HuH-7.5 (cell line): ENCODE measurements at places on chromosomes 1 and 21.

DNA sequence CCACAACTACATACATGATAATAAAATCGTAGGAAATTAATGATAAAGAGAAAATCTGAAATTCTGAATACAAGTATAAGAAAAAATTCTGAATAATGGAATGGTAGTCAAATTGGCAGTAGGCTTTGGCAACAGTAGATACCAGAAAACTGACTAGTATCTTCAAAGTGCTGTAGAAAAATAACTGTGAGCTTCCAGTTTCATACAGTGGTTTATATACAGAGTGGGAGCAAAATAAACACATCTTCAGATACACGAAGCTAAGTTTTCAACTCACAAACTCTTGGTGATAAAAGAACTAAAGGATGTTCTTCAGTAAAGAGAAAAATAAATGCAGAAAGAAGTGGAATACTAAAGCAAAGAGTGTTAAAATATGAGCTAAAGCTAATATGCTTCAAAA, 173.4 kb downstream of the PPP1R12B start:
- DNase-seq, result no peak

GRCh38 chr1:983798-984475, 2.0 kb upstream of the PERM1 start:
- peak; percentile 88 for DNase-seq

DNA sequence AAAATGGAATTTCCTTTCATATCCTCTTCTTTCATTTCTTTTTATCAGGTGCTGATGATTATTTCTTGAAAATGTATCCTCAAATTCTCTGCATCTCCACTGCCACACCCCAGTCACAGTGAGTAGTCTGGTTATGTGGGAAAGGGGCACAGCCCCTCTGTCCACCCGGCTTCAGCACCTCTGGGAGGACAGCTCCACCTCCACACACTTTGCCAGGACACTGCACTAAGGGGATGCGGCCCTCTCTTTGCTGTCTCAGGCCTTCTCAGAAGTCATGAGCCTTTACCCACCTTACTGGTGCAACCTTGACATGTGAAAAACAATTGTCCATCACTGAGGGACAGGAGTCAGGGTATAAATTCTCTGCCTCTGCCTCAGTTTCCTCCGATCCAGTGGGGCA, 433.1 kb downstream of the PCP4 start:
- DNase-seq, result no peak

- DNase-seq, result no peak
Observed at GRCh38 chr1:225462714-225463574, 35.1 kb upstream of the LBR start.

DNA sequence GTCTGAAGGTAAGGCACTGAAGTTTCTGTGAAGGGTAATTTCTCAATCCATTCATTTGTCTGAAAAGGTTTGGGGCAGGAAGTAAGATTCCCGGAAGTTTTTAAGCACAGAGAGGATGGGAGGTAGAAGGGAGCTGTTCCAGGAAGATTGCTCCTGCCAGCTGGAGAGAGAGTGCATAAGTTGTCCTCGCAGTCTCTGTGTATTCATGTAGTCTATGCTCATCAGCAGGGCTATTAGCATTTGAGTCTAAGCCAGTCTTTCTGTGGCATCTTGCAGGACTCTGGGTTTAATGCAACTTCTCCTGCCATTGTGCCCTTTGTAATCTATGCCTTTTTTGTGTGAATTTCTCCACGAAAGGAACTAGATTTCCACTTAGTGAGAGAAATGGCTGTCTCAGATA, 140.8 kb upstream of the FGGY start:
- DNase-seq, result no peak

GRCh38 chr1:226983992-226984364, 43.9 kb downstream of the COQ8A start:
- DNase-seq, result no peak

GRCh38 chr1:32725615-32725982, 23.0 kb upstream of the SYNC start:
- DNase-seq, result no peak

GRCh38 chr1:156926175-156926574, 5.7 kb downstream of the LRRC71 start:
- no peak for DNase-seq

DNA sequence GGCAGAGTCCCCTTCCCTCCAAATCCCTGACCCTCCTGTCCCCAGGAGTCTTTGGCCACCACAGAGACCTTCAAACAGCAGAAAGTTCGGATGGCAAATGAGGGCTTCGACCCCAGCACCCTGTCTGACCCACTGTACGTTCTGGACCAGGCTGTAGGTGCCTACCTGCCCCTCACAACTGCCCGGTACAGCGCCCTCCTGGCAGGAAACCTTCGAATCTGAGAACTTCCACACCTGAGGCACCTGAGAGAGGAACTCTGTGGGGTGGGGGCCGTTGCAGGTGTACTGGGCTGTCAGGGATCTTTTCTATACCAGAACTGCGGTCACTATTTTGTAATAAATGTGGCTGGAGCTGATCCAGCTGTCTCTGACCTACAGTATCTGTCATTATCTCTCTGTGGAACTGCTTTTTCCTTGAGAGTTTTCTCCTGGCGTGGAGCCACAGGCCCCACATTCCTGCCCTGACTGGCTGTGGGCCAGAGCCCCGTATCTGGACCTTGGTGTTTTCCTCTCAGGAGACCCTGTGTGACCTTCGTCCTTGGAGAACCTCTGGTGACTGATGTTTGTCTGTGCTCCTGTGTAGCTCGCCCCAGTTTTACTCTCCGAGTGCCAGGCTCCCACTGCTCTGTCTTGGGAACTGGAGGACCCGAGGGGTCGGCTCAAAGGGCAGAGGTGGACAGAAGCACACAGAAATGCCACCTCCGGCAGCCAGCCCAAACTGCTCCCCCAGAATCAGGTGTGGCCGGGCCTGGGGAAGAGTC, 4.8 kb downstream of the SLC27A3 start:
- no peak for DNase-seq

DNA sequence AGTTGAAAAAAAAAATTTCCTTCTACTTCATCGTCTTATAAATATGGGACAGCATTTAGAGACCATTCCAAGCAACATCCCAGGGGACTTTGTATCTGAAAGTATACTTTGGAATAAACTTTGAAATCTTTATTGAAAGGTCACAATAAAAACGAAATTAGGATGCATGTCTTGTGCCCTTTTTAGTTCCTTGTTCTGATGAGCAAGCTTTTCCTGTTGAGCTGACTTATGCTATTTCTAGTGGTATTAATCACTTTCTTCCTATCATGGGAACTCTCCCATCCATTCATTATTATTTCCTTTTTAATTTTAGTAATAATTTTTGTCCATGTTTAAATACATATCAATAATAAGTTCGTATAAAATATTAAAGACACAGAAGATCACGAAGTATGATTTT, 4.0 kb upstream of the GBP2 start:
- DNase-seq, result no peak

GRCh38 chr1:198201956-198202784, 45.4 kb downstream of the NEK7 start:
- DNase-seq, result no peak

DNA sequence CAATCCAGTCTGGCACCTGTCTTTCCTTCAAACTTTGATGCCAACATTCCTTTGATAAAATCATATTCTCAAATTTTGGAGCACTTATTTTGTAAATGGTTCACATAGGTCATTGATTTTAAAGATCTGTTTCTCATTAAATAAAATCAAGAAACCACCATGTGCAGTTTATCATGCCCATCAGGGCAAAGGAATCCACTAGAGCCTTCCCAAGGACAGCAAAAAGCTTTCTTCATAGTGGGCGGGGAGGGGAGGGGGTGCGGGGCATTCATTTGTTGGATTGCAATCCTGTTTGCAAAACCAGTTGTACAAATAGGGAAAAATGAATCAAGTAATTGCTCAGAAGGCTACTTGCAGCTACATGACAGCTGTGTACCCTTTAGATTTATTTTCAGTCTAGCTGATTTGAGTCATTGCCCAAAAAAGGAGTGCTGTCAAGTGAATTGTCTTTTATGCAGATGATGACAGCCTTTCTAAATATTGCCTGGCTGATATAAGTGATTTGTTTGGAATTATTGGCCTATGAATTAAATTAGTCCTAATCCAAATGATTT, 23.0 kb downstream of the LRRC8B start:
- no peak for DNase-seq

GRCh38 chr1:180652792-180653191, 21.0 kb downstream of the XPR1 start:
- no peak for DNase-seq

DNA sequence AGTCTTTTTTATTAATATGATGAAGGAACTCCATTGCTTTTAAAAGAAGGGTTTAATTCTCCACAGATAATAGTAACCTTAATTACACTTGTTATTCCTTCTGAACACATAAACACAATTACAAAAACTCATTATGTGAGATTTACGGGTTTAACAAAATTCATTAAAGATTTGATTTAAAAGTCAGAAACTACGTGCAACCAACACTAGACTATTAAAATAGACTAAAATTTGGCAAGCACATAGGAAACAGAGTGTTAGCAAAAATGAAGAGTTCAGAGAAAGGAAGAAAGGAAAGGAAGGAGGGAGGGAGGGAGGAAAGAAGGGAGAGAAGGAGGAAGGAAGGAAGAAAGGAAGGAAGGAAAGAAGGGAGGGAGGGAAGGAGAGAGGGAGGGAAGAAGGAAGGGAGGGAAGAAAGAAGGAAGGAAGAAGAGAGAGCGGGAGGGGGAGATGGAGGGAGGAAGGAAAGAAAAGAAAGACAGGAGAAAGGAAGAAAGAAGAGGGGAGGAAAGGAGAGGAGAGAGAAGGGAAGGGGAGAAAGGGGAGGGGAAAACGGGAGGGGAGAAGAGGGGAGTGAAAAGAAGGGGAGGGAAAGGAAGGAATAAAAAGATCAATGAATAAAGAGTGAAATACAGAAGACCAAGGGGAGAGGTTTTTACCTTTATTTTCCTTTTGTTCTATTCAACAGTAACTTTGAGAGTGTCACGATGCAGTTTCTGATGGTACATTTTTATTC, 123.4 kb upstream of the LYPLAL1 start:
- no peak for DNase-seq

- DNase-seq, result no peak
Observed at GRCh38 chr21:19565587-19565986, 1162.0 kb upstream of the TMPRSS15 start.

DNA sequence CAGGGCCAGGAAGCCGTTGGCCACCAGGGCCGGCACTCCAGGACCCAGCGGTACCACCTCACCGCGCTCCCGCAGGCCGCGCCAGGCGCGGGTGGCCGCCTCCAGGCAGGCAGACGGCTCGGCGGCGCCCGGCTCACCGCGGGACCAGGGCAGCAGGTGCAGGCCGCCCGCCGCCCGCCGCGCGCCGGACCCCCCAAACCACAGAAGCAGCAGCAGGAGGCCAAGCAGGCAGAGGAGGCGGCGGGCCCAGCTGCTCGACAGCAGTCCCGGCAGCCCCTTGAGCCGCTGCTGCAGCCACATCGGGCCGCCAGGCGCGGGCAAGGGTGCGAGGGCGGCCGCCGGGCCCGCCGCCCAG, 312 bp downstream of the KIAA2013 start:
- no peak for DNase-seq

DNA sequence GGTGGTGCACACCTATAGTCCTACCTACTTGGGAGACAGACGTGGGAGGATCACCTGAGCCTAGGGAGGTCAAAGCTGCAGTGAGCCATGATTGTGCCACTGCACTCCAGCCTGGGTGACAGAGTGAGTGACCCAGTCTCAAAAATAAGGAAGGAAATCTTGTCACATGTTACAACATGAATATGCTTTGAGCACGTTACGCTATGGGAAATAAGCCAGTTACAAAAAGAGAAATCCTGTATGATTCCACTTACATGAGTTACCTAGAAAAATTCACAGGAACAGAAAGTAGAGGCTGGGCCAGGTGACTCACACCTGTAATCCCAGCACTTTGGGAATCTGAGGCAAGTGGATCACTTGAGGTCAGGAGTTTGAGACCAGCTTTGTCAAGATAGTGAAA, 6.7 kb upstream of the PADI6 start:
- no peak for DNase-seq

DNA sequence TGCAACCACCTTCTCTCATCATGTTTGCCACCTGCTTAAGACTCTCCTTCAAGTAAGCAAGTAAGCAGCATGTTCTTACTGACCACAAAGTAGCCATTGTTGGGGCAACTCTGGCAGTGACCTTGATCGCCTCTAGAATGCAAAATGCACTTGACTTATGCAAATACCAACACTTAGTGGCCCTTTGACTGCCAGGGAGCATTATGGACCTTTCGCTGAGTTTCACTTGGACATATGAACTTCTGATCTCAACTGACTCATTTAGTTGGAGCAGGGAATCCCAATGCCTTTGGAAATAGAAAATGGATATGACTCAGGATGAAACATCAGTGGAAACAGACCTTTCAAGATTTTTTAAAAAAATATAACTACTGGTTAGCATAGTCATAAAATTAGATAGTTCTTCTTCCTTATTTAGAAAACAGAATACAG, 6.1 kb upstream of the PLA2G5 start:
- no peak for DNase-seq

GRCh38 chr1:209367061-209367772, 216.3 kb upstream of the CAMK1G start:
- DNase-seq, result no peak

DNA sequence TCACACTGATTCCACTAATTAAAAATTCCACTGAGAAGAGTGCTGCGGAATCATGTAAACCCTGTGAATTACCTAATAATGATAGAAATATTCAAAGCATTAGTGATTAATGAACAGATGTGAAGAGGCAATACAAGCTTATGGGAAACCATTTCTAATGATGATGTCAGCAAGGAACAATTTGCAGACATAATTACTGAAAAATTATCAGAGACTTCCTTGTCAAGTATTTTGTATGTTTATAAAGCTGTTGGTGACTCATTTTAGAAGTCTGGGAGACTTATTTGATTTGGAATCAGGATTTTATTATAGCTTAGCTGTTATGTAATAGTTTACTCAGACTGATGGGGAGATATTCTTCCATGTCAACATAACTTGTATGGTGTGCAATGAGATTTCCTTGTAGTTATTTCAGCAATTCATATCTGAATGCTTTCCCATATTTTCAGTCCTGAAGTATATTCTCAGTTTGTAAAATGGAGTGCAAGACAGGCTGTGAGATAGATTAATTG, 135.5 kb downstream of the TGFB2 start:
- peak; percentile 13 for DNase-seq

DNA sequence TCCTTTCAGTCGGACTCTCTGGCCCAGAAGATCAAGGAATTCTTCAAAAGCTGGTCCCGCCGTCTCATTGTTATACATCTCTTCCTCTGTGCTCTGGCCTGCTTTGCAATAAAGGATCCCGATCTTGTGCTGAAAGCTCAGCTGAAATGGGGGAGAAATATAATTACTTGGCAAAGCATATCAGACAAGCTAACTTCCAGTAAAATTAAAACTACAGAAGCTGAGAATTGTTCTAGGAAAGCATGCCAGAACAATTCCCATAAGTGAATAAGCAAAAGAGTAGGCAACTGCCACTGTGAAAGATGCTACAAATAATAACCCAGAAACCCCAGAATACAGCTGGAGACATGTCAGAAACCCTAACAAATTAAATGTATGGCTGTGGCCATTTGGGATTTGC, 146.1 kb downstream of the SIPA1L2 start:
- DNase-seq, result no peak

GRCh38 chr1:234965111-234965510, 163.5 kb downstream of the TOMM20 start:
- no peak for DNase-seq
